Activated CD4-positive, alpha-beta T cell treated with anti-CD3 and anti-CD28 coated beads, Interleukin-2, amount 50 U/mL, for 1 hour (primary cell): ENCODE measurements at places on chromosomes 6 and 20.

- no peak for DNase-seq
Observed at GRCh38 chr6:107173779-107174178, 58.5 kb upstream of the BEND3 start.

DNA sequence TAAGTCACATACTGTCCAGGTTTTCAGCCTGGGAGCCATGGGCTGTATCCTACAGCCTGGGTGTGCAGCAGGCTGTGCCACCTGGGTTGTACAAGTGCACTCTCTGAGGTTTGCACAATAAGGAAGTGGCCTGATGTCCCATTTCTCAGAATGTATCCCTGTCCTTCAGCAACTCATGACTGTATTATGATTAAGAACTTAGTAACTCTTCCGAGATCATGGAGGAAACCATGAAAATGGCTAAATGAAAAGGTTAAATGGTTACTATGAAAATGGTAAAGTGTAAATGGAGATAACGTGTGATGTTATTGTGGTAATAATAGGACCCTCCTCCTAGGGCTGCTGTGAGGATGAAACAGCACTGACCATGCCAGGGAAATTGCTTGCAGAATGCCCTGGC is 227.6 kb downstream of the ANKRD60 start:
- DNase-seq = no peak

- no peak for DNase-seq
Observed at GRCh38 chr6:158472447-158472846, 87.4 kb upstream of the TMEM181 start.

DNA sequence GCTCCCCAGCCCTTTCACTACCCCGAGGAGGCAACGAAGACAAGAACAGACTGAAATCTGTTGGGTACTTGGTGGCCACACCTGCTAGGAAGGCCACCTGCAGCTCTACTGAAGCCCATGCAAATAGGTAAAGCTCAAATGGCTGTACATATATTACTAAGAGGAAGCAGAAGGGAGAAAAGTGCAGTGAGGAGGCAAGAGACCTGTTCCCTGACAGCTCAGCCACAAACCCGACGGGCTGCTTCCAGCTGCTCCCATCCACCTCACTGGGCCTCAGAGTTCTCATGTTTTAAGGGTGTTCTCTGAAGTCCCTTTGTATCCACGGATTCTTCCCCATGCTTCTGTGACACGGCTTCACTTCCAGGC is 24.6 kb downstream of the TRAM2 start:
- no peak for DNase-seq

DNA sequence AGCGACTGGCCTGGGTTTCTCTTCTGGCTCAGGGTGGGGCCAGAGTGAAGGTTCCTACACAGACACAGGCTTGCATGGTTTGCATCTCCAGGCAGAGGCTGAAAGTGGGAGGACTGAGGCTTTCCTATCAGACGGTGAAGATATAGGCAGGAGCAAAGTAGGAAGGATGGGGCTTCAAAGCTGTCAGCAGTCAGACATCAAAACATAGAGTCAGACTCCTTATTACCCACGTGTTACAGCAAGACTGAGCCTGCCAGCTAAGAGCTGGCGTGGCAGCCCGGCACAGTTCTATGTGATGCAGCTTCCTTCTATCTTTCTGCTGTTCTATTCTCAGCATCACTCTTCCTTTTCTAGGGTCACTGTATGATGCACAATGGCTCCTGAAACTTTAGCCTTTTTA is 445.1 kb downstream of the DOK5 start:
- DNase-seq = no peak

GRCh38 chr20:55701467-55701866 is 303.9 kb downstream of the CBLN4 start:
- DNase-seq = no peak

GRCh38 chr6:43977404-43978111 is 149.7 kb downstream of the MRPL14 start:
- no peak for DNase-seq

- DNase-seq = no peak
Observed at GRCh38 chr20:44586289-44586911, 4.0 kb downstream of the PKIG start.

GRCh38 chr20:31838646-31839292 is 6.6 kb downstream of the FOXS1 start:
- no peak for DNase-seq

GRCh38 chr6:160457823-160458222 is 109.6 kb downstream of the SLC22A3 start:
- no peak for DNase-seq

GRCh38 chr6:154001494-154002285 is 37.4 kb upstream of the OPRM1 start:
- no peak for DNase-seq

DNA sequence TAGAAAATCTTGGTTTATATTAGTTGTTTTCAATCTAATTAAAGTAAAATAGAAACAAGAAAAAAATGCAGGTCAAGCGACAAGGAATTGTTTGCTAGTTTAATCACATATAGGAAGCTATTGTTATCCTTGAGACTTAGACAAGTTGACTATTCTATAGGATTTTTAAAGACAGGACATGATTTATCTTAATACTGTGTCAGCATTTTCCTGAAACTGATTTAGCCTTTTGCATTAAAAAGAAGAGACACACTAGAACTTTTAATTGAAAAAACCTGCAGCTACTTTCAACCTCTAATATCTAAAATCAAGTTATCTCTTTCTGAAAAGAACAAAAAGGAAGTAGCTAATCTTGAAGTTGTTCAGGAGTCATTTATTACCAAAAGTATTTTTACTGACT is 246.2 kb downstream of the PHF3 start:
- no peak for DNase-seq

DNA sequence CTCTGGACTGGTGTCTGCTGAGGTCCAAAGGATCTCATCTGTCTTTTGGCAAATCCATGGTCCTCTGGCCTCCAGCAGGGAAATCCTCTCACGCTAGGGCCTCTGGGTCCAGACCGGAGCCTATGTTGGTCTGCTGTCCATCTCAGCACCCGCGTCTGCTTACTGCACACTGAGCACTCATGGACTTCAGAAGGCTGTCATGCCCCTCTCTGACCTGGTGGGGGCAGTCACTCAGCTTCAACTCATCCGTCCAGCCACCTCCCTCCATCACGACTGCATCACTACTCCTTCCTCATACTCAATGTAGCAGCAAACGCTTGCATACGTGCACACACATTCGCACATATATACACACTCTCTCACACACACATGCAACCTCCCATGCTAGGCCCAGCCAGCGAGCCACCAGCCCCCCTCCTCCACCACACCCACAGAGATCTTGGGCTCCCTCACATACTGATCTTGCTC is 33.3 kb downstream of the GABRR2 start:
- peak; percentile 32 for DNase-seq

DNA sequence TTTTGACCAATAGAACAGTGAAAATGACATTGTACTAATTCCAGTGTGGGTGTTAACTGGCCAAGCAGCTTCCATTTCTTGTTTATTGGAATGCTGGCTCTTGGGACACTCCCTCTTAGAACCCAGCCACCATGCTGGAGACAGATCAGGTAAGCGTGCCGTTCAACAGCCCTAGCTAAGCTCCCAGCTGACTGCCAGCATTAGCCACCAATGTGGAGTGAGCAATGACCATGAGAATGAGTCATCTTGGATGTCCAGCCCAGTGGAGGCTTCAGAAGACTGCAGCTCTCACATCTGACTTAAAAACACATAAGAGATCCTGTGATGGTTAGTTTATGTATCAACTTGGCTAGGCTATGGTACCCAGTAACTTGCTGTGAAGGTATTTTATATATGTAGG is 3.0 kb upstream of the LINC00237 start:
- no peak for DNase-seq

DNA sequence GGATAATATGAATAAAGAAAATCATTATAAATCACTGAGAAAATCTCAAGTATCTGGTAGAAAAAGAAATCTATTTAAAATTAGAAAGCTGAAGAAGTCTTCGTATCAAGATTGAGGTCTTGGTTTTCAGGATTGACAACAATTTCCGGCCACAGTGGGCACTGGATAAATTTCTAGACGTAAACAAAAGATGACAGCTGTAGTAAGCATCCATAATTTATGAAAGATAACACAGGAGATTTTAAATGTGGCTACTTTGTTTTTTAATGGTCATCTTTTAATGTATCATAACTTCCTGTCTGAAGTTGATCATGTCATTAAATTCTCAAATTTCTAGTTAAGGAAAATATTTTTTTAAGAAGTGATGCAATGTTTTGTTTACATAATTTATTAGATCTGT is 444.2 kb downstream of the HTR1B start:
- no peak for DNase-seq

DNA sequence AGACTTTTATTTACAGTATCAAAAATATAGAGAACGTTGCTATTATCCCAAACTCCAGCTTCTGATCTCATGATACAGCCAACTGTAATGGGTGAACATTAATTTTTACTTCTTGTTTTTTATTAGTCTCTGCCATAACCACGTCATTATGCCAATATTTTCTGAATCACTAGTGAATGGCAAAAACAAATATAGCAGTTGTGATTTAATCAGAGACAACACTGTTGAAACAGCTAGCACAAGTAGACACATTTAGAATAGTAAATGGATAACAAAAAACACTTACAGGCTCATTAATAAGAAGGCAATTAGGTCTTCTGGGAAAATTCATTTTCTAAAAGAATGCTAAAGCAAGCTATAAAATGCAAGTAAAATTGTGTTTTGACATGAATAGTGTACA is 8.1 kb downstream of the PTPRK start:
- DNase-seq = no peak

DNA sequence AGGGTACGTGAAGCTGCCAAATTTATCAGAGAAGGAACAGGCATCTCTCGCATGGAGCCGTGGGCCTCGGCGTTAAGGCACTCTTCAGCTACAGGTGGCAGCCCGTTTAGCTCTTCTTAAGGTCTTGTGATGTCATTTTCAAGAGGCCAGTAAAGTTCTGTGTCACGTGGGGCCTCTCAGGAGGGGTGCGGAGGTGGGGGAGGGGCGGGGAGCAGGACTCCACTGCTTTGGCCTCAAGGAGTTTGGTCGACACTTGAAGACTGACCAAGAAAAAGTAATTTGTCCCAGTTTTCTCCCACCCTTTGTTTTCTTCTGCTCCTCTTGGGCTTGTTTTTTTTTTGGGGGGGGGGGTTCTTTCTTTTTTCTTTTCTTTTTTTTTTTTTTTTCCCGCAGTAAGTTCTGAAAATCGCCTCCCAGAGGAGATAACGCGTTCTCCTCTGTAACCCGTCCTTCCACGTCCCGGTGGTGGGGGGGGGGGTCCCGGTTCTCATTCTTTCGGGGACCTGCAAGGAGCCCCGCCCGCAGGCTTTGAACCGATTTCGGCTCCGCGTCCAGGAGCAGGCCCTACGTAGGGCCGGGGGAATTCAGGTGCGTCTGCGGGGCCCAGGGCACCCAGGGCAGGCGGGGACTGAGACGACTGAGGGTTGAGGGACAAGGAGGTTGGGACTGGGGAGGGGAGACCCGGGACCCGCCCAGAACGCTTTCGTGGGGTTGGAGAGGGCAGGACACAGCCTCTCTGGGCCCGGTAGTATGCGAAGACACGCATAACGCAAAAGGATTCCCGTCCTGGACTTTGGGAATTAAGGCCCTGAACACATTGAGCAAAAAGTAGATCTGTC is 26.0 kb downstream of the GPX6 start:
- peak; percentile 17 for DNase-seq

DNA sequence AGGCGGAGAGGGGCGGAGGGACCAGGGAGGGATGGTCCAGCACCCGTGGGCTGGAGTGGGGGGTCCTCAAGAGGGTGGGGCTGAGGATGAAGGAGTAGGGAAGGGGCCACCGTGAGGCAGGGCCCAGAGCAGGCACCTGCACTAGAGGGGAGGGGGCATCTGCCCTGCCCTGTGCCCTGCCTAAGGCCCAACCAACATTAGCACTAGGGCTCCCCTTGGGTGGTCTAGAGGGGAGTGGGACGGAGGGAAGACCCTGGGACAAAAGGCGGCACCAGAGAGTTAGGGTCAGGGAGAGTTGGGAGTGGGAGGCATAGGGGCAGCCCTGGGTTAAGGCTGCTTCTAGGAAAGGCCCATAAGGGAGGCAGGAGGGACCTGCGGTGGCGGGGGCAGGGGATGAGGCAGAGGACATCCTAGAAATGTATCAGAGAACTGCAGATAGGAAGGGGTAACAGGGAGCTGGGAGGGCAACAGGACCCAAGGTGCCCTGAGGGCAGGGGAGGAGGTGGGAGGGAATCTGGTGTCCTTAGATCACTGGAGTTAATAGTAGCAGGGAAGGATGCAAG is 24.5 kb downstream of the HLA-F start:
- DNase-seq = no peak

DNA sequence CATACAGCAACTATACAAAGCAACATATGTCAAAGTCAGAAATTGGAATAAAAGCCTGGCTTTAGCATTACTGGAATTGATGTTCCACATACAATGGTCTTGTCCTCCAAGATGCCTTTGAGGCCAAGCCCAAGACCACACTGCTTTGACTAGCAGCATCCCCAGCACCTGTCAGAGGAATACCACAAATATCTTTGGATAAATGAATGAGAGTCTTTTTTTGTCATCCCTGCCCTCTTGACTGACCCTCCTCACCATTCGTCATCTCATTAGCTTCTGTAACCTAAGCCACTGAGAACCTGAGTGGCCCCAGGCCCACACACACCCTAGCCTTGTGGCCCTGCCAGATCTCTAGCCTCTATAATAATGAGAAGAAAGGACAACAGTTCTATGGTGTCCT is 48.5 kb downstream of the TNFRSF21 start:
- DNase-seq = no peak

- no peak for DNase-seq
Observed at GRCh38 chr20:2101057-2101864, at the start of gene STK35. TSS of gene STK35 (plus strand) at chr20:2101827. CDS start at chr20:2101882, 55 bp downstream.

GRCh38 chr6:140276719-140277118 is 902.3 kb upstream of the CITED2 start:
- no peak for DNase-seq

DNA sequence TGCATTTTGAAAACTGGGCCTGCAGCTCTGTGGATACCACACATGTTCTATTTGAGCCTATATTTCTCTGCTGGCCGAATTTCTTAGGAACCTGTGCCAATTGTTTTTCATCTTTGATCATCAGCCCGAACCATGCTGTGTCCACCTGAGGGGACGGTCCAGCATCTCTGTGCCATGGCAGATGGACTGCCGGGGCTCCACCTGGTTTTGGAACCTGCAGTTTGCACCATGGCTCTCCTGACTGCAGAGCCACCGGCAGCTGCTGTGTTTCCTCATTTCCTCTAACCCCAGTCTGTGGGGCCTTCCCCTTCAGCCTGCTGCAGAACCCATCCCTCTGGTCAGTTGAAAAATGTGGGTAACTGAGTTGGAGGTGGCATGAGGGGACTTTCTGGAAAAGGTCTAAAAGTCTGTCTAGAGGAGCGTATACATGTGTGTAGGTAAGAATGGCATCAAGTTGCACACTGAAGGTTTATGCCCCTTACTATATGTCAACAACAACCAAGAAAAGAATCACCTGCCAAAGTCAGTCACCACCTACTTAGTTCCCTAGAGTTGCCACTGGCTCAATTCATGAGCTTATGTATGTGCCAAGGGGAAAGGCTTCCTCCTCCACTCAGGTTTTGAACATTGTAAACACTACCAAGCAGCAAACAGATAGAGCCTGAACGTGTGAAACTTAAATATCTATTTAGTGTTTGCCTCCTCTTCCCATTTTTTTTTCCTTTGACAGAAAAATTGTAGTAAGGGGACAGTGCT is 548.2 kb downstream of the PRKN start:
- no peak for DNase-seq
